Glomerular endothelial cell (primary cell): ENCODE measurements at places on chromosomes 13 and 19.
A peak's percentile ranks its signal among the peaks of the same experiment; 100 is the strongest.

DNA sequence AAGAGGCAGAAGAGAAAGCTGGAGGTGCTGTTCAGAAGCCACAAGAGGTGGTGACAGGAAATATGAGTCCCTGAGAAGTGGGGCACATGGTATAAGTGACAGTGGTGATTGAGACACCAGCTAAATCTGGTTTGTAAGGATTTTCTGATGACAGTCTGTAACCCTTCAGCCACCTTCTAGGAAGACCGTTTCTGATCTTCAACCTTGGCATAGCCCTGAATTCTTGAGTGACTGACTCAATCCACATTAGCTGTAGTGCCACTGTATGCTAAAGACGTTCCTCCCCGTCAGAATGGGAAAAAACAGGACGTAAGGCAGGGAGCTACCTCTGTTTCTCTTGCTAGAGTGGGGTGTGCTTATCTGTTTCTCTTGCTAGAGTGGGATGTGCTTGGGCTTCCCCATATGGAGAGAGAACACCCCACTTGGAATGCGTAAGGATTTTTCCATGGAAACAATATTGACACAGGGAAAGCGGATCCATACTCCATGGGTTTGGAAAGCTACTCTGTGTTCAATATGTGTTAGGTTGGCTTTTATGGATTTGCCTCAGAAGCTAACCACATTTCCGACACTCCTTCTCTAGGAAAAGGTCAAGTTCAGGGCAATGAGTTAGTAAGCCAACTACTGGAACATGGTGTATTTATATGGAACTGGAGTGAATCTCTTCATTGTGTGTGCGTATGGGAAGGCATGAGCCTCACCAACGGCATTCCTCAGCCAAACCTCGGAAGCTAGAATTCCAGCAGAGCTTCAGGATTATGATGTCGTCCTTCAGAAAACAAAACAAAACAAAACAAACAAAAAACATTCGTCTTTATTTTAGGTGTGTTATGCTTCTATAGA lies 948.8 kb upstream of the SLC10A2 start:
- peak; percentile 73 for DNase-seq

DNA sequence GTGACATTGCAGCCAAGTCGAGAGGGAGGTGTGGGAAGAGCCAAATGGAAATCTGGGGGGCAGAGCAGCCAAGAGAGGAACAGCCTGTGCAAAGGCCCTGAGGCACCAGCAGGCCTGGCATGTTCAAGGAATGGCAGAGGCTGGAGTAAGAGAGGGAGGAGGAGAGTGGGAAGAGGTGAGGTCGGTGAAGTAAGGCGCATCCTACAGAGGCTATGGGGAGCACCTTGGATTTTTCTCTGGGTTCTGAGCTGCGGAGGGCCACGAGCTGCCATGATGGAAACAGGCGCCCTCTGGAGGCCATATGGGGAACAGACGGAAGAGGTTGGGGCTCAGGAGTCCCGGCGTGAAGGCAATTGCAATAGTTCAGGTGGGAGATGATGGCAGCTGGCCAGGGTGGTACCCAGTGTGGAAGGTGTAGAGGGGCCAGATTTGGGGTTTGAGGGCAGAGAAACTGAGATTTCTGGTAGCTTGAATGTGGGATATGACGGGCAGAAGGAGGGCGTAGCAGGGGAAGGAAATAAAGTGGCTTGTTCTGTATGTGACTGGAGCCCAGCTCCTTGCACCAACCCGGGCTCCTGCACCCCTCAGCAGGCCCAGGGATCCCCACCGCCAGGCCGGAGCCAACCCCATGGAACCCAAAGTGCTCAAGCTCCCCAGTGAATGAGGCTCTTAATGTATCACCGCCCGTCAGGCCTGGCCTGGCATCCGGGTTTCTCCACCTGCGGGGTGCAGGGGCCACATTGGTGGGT lies 20.5 kb upstream of the STRN4 start:
- DNase-seq, result no peak

DNA sequence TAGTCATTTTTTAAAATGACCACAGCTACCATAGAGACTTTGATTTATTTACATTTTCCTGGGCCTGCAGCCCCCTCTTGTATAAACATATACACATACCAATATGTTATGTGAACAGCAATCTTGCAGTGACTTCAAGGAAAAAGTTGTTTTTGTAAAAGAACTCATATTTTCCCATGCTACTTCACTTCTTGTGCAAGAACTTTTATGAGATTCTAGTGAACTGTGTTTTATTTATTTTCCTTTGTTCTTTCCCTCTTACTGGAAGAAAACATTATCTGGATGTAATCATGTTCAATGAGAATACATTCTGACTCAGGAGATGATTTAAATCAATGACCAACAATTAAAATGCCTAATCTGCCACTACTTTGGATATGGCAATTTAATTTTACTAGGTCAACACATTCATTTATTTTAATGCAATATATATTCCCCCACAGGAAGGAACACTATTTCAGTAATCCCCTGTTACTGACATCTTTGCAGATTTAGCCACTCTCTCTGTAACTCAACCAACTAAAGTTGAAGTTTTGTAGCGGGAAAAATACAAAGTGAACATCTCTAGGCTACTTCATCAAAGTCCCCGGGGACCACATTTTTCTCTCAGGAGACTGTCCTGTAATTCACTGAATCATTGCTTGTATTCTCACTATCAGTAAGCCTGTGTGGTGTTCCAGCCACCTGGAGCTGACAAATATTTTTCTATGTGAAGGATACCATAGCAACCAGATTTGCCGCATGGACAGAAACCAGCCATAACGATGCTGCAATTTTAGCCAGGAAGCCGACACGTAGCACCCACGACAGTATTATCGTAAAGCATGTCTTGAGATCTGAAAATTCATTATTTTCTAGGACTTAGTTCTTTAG lies 90.5 kb downstream of the STARD13 start:
- no peak for DNase-seq

GRCh38 chr19:54014920-54015560 lies 23.6 kb downstream of the CACNG6 start:
- no peak for DNase-seq

DNA sequence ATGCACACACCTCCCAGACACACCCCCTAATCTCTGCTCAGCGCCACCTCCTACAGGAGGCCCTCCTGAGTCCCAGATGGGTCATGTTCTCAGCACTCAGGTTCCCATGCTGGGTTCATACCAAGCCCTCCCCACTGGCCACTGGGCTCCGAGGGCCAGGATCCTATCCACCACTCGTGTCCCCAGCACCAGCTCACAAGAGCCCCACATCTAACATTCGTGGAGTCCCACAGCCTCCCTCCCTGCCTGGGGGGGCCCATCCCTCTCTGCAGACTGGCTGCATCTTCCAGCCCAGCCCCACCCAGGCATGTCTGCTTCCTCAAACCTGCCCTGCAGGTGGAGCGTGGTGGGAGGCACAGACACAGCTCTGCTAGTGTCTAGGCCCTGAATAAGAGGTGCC lies 227.4 kb downstream of the TUBA3C start:
- DNase-seq, result no peak

DNA sequence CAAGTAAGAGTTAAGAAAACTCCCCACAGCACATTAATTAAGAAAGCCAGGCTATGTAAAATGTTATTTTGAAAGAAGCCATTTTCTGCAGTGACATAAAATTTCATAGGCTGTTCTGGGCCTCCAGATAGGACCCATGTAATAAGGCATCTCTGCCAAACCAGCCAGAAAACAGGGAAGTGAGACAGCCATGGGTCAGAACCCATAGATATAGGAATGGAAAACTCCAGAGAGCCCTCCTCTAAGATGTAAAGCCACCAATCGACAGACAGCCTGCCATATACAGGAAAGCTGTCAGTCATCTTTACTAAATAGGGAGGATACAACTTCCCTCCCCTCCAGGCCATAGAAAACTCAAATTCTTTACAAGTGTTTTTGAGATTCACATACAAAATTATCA lies 493.3 kb downstream of the COG6 start:
- DNase-seq, result no peak

DNA sequence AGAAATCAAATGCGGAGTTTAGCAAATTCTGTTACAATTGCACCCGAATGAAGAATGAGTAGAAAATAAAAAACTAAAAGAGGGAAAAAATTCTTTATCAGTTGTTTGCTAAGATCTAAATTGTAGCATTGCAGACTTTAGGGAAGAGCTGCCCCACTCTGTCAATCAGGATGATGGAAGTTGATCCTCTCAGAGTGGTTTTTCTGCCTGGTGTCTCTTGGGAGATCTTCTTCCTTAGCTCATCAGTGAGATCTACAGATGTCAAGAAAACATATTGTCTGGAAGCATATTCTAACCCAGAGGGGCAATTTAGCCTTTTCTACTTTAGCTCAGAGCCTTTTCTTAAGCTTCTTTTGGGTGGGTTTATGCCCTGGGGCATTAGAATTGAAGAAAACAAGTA lies 223.2 kb upstream of the PCDH17 start:
- DNase-seq, result no peak
